Stimulated activated CD8-positive, alpha-beta memory T cell treated with anti-CD3 and anti-CD28 coated beads, Interleukin-4, amount 100 ng/mL, for 4 hours (primary cell): ENCODE measurements at places on chromosomes 1 and 21.

- DNase-seq: no peak
Observed at GRCh38 chr1:21311016-21311415, 20.8 kb upstream of the ECE1 start.

DNA sequence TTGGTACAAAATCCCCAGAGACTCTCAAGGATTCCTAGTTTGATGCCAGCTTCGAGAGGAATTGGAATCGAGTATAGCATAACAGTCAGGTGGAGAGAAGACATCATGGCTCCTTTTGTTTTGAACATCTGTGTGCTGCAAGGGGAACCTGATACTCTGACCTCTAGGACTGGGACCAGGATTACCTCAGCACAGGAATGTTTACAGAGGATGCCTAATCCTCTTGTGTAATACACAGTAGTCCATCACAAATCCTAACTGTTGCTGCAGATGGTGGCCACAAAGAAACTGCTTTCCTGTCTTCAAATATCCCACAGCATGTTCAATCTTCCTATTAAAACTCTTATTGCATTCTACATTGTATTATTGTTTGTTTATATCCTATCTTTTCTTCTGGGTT is 111.8 kb upstream of the PRMT6 start:
- no peak for DNase-seq

DNA sequence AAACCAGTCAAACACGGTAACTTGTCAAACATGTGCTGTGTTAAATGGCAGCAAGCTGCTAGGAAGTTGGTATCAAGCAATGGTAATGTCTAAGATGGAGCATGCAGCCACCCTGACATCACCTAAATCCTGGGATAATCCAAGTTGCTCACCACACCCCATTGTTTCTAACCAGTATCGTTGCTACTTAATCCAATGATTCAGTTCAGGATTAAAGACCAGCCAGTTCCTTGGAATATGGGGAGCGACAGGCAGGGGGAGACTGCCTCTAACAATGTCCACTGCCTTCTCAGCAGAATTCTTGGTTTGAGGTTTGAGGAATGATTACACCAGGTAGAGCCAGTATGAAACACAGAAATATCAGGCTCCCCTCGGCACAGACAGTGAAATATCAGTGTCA is 122.1 kb upstream of the IFFO2 start:
- DNase-seq: no peak

DNA sequence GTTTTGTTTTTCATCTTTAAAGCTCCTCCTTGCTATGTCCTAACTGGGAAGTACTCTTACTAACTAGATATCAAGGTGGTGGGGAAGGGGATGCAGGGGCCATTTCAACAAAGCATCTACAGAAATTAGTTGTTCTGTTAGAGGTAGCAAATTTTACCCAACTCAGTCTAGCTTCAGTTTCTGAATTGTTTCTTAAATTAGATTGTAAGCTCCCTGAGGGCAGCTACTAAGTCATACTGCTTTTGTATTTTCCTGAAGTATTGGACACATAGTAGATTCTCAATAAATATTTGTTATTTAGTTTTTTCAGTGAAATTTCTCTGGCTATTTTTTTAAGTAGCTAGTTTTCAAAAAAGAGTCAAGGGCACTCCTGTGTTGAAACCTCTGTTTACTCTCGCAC is 1.8 kb downstream of the UBAP2L start:
- no peak for DNase-seq

GRCh38 chr1:1291023-1291528 is 10.8 kb downstream of the SCNN1D start:
- no peak for DNase-seq

DNA sequence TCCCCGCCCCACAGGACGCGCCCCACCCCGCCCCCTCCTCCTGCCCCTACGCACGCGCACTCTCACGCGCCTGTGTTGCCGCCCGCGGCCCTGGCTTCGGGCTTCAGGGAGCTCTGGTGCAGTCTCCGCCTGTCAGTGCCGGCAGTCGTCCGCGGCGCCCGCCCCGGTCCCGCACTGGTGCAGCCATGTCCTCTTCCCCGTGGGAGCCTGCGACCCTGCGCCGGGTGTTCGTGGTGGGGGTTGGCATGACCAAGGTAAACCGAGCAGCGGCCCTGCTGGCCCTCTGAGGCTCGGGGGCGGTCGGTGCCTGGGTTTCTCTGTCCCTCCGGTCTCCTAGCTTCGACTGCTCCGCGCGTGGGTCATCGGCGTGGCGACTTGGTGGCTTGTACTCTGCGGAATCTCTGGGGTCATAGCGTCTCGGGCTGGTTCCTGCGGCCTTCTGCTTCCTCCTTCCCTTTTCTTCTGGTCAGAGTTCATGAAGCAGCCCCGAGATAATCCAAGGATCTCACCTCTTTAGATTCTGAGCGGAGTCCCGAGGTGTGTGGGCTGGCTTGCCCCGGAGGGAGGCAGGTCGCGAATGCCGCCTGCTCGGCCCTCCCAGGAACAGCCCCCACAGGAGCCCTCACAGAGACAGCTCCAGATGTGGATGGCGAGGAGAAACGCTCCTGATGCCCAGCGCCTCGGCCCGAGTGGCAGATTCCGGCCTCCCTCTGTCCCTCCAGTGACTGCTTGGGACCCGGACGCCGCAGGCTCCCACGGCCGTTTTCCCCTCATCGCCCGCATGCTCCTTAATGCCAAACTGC is at the start of gene SCP2:
TSS of gene SCP2 (plus strand) at position 65 of the 803 bp plus-strand sequence. CDS start at position 186, 121 bp downstream.
- peak; percentile 45 for DNase-seq

- DNase-seq: no peak
Observed at GRCh38 chr1:243959998-243960397, 91.1 kb upstream of the ZBTB18 start.
